ENCODE measurements at places on chromosomes 2 and 18.
A peak's percentile ranks its signal among the peaks of the same experiment; 100 is the strongest.

DNA sequence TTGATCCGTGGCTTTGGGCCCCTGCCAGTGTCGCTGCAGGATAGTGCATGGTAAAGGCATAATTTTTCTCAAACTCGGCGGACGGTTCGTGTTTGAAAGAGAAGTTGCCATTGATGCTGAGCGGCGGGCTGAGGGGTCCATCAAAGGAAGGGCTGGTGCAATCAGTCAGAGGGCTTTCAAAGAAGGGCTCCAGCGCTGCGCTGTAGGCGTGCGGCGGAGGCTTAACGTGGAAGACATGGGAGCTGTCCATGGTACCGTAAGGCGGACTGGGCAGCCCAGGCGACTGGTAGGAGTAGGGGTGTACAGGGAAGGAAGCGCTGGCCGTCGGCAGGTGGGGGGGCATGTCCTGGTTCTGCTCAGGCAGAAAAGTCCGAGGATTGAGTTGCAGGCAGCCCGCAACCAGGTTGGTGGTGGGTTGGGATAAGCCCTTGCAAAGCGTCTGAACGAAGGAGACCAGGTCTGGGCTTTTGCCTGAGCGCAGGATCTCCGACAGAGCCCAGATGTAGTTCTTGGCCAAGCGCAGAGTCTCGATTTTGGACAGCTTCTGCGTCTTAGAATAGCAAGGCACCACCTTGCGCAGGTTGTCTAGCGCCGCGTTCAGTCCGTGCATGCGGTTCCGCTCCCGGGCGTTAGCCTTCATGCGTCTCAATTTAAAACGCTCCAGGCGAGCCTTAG, 2.3 kb downstream of the NEUROD1 start:
- peak overlapping the region; percentile 85 for H3K27ac ChIP-seq
- peaks cover 9% of the 10 kb centered on the region for H3K36me3 ChIP-seq
- peak overlapping the region; percentile 22 for H3K4me3 ChIP-seq
- peak; percentile 61 for DNase-seq

GRCh38 chr2:84894758-84895520, 10.5 kb upstream of the TMSB10 start:
- H3K27me3 ChIP-seq, result no peaks in the 10 kb centered on the region
- H3K4me1 ChIP-seq, result peaks cover 75% of the 10 kb centered on the region
- H3K36me3 ChIP-seq, result peaks cover 7% of the 10 kb centered on the region
- DNase-seq, result no peak

- no peak for DNase-seq
- no peaks in the 10 kb centered on the region for H3K27me3 ChIP-seq
- H3K27ac ChIP-seq, result no peak overlapping the region
- no peaks in the 10 kb centered on the region for H3K36me3 ChIP-seq
- no peak overlapping the region for H3K4me3 ChIP-seq
- peaks cover 9% of the 10 kb centered on the region for H3K4me1 ChIP-seq
These were observed 249.9 kb upstream of the THUMPD2 start for GRCh38 chr2:40028792-40029488.

DNA sequence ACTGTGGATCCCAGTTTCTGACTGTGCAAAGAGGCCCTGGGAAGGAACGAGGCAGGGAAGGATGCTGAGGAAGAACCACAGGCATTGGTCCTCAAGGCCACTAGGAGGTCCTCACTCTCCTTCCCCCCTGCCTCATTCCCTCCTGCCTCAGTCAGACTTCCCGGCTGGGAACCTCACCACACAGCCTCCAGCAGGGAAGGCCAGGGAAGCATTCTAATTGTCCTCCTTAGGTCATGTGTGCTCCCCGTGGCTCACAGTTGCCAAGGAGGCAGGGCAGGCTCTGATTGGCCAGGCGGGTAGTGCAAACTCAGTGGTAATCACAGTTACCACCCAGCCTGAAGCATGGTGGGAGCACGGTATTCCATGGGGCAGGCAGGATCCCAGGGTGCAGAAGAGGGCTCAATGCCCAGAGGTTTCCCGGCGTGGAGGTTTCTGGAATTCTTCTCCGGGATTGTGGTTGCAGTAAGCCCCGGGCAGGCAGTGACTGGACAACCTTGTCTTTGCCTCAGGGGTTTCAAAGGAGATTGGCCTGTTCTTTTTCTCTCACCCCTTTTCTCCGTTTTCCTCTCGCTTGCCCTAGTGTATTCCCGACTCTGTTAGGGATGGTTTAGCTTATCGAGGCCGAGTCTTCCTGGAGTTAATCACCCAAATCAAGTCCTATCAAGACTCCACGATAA, 27.1 kb downstream of the FER1L5 start:
- H3K27ac ChIP-seq, result no peak overlapping the region
- H3K4me3 ChIP-seq, result no peak overlapping the region
- DNase-seq, result no peak
- no peaks in the 10 kb centered on the region for H3K36me3 ChIP-seq
- H3K27me3 ChIP-seq, result no peaks in the 10 kb centered on the region
- no peaks in the 10 kb centered on the region for H3K4me1 ChIP-seq

- no peak for DNase-seq
- no peaks in the 10 kb centered on the region for H3K36me3 ChIP-seq
- no peak overlapping the region for H3K4me3 ChIP-seq
- H3K27me3 ChIP-seq, result no peaks in the 10 kb centered on the region
- H3K4me1 ChIP-seq, result peaks cover 2% of the 10 kb centered on the region
- H3K27ac ChIP-seq, result no peak overlapping the region
These were observed 34.6 kb upstream of the C2orf15 start for GRCh38 chr2:99106913-99107312.

- DNase-seq, result no peak
- peaks cover 59% of the 10 kb centered on the region for H3K4me1 ChIP-seq
- no peak overlapping the region for H3K27ac ChIP-seq
- peaks cover 5% of the 10 kb centered on the region for H3K36me3 ChIP-seq
- H3K4me3 ChIP-seq, result no peak overlapping the region
- H3K27me3 ChIP-seq, result peaks cover 5% of the 10 kb centered on the region
These were observed 172.7 kb downstream of the ANAPC1 start for GRCh38 chr2:111711270-111711669.

GRCh38 chr2:230980468-230980867, 15.5 kb upstream of the SPATA3 start:
- H3K36me3 ChIP-seq, result no peaks in the 10 kb centered on the region
- no peak overlapping the region for H3K27ac ChIP-seq
- peaks cover 46% of the 10 kb centered on the region for H3K4me1 ChIP-seq
- no peak overlapping the region for H3K4me3 ChIP-seq
- no peak for DNase-seq
- H3K27me3 ChIP-seq, result peaks cover 52% of the 10 kb centered on the region

GRCh38 chr18:24878289-24878688, 417.9 kb downstream of the HRH4 start:
- H3K4me3 ChIP-seq, result no peak overlapping the region
- H3K27me3 ChIP-seq, result no peaks in the 10 kb centered on the region
- DNase-seq, result no peak
- no peak overlapping the region for H3K27ac ChIP-seq
- no peaks in the 10 kb centered on the region for H3K36me3 ChIP-seq

DNA sequence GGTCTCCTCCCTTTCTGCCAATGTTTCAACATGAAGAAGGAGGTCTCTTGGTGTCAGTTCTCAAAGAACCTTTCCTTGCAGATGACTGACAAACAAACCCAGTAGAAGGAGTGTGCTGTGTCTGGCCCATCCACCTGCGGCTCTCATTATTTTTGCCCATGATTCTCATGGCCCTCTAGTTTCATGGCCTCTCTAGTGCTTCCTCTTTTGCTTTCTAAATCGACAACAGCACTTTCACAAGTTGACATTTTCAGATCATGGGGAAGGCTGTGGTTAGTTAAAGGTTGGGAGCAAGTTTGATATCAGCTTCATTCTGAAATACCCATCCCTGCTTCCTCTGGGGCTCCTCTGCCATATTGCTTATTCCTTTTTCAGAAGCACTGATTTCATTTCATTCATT, 805.2 kb downstream of the SLC4A3 start:
- no peak overlapping the region for H3K27ac ChIP-seq
- H3K4me1 ChIP-seq, result no peaks in the 10 kb centered on the region
- H3K27me3 ChIP-seq, result no peaks in the 10 kb centered on the region
- DNase-seq, result no peak

DNA sequence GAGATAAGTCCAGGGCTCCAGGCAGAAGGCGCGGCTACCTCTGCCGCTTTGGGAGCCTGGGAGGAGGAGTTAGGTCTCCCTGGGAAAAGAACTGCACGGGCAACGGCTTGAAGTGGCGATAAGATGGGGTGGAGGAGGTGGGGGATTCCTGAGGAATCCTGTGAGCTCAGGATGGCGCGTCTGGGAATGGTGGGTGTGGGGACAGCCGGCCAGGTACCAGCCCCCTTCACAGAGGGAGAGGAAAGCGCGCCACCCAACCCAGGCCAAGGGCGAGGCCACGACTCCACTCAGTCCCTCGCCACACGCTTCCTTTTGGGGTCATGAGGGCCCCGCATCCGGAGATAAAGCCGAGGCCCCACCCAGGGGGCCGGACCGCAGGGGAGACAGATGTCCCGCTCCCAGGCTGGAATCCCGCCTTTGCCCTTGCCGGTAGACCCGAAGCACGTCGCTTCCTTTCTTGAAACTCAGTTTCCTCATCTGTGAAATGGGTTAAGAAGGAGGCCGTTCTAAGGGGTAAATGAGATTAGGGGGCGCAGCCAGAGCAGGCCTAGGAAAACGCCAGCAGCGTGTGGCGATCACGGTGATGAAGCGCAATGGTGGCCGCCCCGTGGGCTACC, 1.7 kb upstream of the CTDSP1 start:
- H3K4me3 ChIP-seq, result peak overlapping the region; percentile 94
- peaks cover 40% of the 10 kb centered on the region for H3K4me1 ChIP-seq
- peak; percentile 68 for DNase-seq
- H3K27ac ChIP-seq, result peak overlapping the region; percentile 98

DNA sequence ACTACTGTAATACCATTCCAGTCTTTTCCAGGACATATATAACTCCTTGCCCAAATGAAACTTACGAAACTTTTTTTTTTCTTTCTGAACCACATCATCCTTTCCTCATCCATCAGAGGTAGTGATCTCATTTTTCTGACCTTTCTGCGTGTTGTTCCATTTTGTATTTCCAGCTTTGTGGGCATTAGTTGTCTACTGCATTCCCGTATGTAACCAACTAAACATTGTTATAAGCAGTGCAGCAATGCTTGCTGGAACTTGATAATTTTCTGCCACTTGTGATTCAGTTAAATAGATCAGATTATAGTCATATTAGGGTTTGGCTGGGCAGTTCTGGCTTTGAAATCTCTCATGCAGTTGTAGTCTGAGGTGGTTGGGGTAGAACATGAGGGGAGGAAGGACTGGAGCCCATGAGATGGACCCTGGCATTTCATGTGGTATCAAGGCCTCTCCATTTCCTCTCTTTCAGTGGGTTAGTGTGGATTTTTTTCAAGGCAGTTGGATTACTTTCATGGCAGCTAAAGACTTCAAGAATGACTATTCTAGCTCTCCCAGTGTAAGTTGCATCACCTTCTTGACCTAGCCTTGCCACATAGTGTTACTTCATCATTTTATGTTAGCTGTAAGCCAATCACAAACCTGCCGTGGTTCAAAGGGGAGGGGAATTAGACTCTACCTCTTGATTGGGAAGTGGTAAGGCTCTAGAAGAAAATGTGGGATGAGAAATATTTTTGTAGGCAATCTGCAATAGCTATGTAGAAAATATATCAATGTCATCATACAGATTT, 80.5 kb downstream of the EHBP1 start:
- no peaks in the 10 kb centered on the region for H3K36me3 ChIP-seq
- no peak for DNase-seq
- H3K27me3 ChIP-seq, result no peaks in the 10 kb centered on the region
- no peak overlapping the region for H3K4me3 ChIP-seq

GRCh38 chr18:38358805-38359657, 793.4 kb upstream of the CELF4 start:
- no peak overlapping the region for H3K27ac ChIP-seq
- no peaks in the 10 kb centered on the region for H3K27me3 ChIP-seq
- no peaks in the 10 kb centered on the region for H3K4me1 ChIP-seq
- no peak for DNase-seq

GRCh38 chr2:235603659-235604058, 109.8 kb downstream of the AGAP1 start:
- H3K27ac ChIP-seq, result no peak overlapping the region
- H3K4me3 ChIP-seq, result no peak overlapping the region
- H3K36me3 ChIP-seq, result no peaks in the 10 kb centered on the region
- no peaks in the 10 kb centered on the region for H3K27me3 ChIP-seq
- DNase-seq, result no peak

- no peaks in the 10 kb centered on the region for H3K36me3 ChIP-seq
- H3K4me1 ChIP-seq, result no peaks in the 10 kb centered on the region
- no peak overlapping the region for H3K4me3 ChIP-seq
These were observed 44.0 kb upstream of the CHMP1B start for GRCh38 chr18:11807233-11807632.

DNA sequence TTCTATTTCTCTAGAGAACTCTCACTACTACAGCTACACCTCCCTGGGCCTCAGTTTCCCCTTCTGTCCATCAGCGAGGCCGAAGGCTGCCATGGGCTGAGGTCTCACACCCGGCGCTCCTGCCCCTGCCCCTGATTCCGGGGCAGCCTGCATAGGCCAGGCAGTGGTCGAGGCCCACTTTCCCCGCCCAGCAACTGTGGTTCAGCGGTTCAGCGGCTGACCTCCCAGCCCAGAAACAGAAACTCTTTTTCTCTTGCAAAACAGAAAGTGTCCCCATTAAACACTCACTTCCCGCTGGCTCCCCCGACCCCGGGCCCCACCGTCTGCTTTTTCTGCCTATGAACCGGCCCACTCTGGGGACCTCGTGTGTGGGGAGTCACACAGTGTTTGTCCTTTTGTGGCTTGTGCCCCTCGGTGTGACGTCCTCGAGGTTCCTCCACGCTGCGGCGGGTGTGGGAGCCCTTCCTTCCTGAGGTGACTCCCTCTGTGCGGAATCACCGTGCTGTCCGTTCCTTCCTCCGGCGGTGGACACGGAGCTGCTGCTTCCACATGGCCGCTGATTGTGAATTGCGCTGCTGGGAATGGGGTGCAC, 16.0 kb downstream of the PDCD1 start:
- H3K4me1 ChIP-seq, result peaks cover 32% of the 10 kb centered on the region
- H3K4me3 ChIP-seq, result peak overlapping the region; percentile 69
- peak; percentile 24 for DNase-seq
- H3K27ac ChIP-seq, result peak overlapping the region; percentile 87

DNA sequence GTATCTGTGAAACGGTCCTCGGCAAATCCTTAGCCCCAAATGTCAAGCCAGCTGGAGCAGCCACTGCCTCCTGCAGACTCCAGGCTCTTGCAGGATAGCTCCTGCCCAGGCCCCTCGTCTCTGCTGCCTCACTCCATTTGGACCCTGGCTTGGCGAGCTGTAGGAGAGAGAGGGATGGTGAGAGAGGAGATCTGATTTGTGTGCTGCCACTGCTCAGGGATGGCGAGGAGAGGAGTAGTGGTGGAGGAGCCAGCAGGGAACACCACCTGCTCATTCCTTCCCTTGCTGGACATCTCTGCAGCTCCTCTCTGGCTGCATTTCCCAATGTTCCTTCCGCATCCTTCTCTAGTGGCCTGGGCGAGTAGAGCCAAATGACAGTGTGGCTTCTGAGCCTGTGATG, 109.1 kb upstream of the NCK2 start:
- DNase-seq, result no peak
- no peaks in the 10 kb centered on the region for H3K4me1 ChIP-seq
- H3K4me3 ChIP-seq, result no peak overlapping the region
- H3K27me3 ChIP-seq, result peaks cover 11% of the 10 kb centered on the region
- H3K36me3 ChIP-seq, result no peaks in the 10 kb centered on the region

GRCh38 chr2:226220511-226220910, 579.1 kb downstream of the IRS1 start:
- no peaks in the 10 kb centered on the region for H3K36me3 ChIP-seq
- peaks cover 8% of the 10 kb centered on the region for H3K27me3 ChIP-seq
- H3K4me3 ChIP-seq, result no peak overlapping the region
- peaks cover 6% of the 10 kb centered on the region for H3K4me1 ChIP-seq
